ENCODE measurements at places on chromosomes 5 and 9.

GRCh38 chr5:87876616-87877015 is 392.0 kb downstream of the TMEM161B start:
- DNase-seq: no peak

DNA sequence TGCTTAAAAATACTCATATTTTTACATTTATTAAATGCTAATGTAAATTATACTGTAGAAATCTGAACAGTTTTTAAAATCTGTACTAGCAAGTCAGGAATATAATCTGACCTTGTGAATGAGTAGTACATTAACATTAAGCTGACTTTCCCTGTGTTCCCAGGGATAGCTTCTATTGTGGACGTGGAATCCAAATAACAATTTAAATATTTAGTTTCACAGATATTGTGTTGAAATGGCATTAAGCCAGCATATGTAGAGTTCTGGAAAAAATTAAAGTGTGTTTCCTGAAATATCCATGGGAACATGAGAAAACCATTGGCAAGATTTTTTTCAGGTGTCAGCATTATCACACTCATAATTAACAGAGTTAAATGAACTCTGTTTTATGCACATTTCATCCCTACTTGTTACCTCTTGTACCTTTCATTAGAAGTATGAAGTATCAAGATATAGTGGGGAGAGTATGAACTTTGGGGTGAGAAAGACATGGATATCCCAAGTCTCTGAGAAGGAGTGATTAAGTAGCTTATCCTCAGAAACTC is 5.7 kb downstream of the RABGAP1 start:
- no peak for DNase-seq

DNA sequence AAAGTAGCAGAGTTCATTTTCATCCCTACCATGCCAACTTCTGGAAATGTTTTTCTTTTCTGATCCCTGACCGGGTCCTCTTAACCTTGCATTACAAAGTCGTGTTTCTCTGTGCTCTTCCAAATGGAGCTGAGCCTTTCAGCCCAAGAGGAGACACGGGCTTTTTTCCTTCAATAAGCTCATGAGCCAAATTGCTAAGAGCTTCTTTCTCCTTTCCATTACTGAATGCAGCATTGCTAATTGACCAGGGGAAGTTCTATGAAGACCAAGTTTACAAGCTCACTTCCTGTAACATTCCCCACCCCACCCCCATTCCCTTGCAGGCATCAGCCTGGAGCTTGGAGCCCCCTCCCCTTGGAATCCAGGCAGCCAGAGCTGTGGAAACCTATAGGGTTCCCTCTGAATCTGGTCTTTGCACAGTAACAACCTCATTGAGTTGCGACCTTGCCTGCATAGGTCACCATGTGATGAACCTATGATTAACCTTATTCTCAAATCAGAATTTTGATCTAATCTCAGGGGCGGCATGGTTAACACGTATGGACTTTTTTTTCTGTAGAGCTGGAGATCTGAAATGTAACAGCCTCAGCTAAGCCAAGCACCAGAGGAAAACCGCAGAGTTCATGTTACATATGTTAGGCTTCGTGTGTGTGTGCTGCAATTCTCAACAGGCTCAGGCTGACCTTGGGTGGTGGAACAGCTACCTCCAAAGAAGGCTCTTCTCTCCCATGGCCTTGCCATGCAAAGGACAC is 395.7 kb upstream of the ZNF462 start:
- peak; percentile 49 for DNase-seq

GRCh38 chr5:1820926-1821325 is 19.7 kb downstream of the NDUFS6 start:
- DNase-seq: no peak

DNA sequence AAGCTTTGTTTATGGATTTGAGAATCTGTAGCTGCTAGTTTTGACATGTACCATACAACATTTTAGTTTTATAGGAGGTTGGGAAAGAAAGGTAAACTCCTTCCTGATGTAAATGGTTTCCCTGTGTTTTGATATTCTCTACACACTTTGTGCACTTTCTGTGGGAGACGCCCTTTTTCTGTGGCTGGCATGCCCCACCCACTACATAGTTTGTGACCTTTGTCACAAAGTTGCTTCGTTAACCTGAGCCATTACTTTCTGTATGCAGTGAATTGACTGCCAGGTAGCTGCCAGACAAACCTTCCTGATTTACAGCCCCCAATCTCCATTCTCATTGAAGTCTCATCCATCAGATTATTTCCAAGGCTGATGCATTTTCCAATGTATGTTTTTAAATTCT is 90.6 kb downstream of the NLN start:
- DNase-seq: no peak

GRCh38 chr9:130337784-130338380 is 72.3 kb downstream of the HMCN2 start:
- no peak for DNase-seq

DNA sequence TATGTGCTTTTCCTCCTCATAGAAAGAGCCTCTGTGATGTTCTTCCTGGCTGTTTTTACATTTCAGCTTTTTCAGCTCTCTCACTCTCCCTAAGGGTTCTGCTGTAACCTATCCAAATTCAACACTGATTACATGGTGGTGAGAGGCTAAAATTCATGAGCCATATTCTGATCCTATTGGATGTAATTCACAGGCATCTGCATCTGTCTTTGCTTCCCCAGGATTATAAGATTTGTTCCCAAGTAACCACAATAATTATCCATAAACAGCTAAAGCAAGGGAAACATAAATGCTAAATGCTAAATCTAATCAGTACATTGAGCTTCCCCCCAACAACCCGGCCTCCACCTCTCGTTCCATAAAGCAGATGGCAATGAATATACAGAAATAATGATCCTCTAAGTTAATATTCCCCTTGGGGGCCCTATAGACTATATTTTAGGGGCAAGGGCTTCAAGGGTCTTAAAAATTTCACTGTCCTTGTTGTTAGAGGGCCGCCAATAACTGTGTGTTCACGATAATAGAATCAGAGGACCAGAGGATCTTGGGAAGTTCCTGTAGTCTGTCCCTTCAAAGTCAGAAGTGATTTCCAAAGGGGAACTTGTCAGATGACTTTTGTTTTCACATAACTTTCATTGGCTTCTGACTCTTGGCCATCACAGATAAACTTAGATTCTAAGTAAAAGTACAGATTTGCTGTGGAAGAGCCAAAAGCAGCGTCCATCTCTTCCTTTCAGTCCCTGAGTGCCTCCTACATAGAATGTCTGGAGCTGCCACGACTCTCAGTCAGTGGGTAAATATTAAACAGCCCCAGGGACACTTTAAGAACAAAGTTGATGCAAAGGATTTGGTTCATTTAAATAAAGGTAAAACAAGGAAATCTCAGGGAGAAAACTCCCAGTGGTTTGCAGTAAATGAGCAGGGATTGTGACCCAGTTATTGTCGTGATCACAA is 125.6 kb downstream of the ALDH1A1 start:
- no peak for DNase-seq

- no peak for DNase-seq
Observed at GRCh38 chr5:149826574-149826973, 96.5 kb downstream of the PPARGC1B start.

DNA sequence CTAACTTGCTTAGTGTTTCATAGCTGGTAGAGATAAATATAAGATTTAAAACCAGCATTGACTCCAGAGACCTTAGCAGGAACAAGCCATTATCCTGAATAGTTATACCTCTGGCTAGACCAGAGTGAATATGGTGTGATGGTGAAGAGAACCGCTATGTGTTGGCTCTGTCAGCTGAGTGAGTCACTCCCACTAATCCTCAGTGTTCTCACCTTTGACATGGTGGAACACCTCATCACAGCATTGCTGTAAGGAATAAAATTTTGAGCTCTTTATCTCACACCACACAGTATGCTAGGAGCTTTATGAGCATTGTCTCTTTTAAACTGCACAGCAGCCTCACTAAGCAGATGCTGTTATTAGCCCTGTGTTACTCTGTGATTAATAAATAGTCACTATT is 90.7 kb upstream of the DHFR start:
- DNase-seq: no peak

DNA sequence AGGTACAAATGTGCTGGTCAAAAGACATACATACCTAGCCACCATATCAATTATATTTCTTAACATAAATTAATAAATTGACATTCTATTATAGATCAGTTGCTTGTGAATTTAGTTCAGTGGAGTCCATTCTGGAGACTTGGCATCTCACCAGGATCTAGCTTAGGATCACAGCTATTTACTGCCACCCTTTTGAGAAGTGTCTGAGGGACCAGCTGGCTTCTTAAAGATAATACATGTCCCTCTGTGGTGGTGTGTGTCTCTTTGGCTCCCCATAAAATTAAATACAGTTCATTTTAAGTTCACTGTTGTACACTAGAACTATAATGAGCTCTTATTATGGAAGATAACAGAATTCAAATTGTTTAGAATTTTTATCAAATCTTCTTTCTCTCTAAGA is 290.7 kb downstream of the PRELID2 start:
- DNase-seq: no peak

- DNase-seq: no peak
Observed at GRCh38 chr5:133347039-133347438, 265.3 kb downstream of the FSTL4 start.

DNA sequence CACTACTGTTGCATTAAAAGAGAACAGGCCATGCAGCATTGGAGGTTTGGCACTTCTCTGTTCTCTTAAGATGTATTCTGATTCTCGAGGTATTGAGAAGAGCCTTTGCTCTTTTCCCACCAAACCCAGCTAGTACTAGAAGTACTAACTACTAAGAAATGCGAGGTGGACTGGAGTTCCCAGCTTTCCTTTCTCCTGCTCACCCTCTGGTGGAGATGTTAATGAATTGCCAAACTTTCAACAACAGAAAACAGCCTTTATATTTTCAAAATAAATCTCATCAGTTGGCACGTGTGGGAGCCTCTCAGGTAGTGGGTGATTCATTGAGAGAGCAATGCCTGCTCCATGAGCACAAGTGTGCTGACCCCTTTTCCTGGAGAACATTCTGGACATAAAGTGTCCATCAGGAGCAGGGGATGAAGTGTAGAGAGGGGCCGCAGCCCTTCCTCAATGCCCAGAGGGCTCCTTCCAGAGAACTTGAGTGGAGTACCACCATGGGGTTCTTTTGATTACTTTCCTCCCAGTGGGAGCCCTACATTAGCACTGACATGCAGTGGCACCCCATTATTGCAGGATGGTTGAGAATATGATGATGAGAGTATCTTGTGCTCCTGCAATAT is 45.7 kb downstream of the TMEM174 start:
- DNase-seq: no peak
